ENCODE measurements at places on chromosomes 7 and 10.

DNA sequence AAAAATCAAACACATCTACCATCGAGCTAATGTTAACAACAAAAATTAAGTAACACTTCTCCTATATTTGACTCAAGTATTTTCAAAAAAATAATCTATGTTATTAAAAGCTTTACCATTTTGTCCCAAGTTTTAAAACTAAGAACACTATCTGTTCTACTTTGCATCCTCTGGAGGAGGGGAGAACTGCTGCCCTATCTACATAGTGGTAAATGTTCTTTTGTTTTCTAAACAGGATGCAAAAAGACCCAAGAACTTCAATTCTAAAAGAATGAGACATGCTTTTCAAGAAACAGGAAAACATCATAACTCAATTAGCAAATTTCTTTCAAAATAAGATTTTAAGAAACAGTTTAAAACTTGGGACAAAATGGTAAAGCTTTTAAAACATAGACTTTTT, 14.8 kb downstream of the SLC26A3 start:
- DNase-seq: no peak

- no peak for DNase-seq
These were observed 220.7 kb downstream of the TNS3 start for GRCh38 chr7:47361236-47361635.

GRCh38 chr7:15087771-15088170, 185.2 kb upstream of the DGKB start:
- no peak for DNase-seq

DNA sequence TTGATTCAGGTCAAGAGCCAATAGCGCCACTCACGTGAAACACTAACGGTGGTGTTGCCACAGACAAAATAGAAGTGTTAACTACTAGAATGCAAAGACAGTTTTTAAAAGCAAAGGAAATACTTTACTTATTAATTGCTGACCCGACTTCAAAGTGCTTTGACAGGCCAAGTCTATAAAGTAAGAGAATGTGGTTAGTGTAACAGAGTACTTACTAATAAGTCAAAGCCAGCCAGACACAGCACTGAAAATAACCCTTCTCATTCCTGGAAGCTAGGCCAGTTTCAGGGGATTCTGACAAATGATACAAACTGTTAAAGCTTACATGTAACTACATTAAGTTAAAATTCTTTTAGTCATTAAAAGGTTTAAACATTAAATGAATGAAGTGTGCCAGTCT, 50.3 kb downstream of the ENO4 start:
- DNase-seq: no peak

- DNase-seq: no peak
These were observed 289.7 kb downstream of the TCF7L2 start for GRCh38 chr10:113239566-113240350.

DNA sequence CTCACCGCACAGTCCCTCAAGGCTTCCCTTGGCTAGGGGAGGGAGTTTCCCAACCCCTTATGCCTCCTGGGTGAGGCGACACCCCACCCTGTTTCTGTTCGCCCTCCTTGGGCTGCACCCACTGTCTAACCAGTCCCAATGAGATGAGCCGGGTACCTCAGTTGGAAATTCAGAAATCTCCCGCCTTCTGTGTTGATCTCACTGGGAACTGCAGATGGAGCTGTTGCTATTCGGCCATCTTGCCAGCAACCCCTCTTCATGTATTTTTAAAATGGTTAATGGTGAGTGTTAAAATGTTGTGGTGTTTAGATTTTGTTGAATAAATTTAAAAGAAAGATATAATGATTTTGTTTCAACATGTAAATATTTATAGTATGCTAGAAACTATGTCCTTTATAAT, 22.0 kb downstream of the UMAD1 start:
- DNase-seq: no peak

- DNase-seq: no peak
These were observed 20.6 kb downstream of the CLRN3 start for GRCh38 chr10:127872011-127872761.

DNA sequence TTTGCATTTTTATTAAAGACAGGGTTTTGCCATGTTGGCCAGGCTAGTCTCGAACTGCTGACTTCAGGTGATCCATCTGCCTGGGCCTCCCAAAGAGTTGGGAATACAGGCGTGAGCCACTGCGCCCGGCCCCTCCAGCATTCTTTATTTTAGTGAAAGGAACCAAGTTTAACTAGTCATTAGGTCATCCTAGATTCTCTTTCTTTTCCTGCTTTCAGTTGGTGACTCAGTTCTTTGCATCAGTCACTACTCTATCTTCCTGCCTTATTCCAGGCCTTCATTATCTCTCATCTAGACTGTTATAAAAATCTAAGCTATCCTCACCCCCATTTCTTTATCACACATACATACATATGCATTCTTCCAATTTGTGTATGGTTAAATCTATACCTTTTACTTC, 63.7 kb downstream of the PRSS58 start:
- DNase-seq: no peak

- DNase-seq: no peak
These were observed at the start of gene TRIM8 for GRCh38 chr10:102644066-102644645. Gene TRIM8 (plus strand): TSS chr10:102644479. CDS start chr10:102644618, 139 bp downstream.

DNA sequence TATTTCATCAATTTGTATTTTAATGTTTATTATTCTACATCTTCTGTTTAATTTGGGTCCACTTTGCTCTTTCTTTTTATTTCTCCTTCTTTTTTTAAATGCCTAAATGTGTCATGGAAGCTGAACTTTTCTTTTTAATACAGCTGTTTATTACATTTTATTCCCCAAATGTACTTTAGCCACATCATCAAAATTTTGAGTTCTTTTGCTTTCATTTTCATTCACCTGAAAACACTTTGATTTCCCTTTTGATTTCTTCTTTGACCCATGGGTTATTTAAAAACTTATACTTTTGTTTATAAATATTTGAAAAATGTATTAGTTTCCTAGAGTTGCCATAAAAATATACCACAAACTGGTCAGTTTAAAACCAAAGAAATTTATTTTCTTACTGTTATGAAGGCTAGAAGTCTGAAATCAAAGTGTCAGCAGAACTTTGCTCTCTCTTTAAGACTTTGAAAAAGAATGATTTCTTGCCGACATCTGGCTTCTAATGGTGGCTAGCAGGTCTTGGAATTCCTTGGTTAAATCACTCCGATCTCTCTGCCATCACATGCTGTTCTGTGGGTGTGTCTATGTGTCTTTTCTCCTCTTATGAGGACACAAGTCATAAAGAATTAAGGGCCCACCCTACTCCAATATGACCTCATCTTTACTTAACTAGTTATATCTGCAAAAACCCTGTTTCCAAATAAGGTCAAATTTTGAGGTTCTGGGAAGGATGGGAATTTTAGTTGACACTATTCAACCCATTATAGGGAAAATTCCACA, 225.5 kb downstream of the ANKRD7 start:
- DNase-seq: no peak

- DNase-seq: no peak
These were observed 303.7 kb downstream of the BMPER start for GRCh38 chr7:34208878-34209621.

DNA sequence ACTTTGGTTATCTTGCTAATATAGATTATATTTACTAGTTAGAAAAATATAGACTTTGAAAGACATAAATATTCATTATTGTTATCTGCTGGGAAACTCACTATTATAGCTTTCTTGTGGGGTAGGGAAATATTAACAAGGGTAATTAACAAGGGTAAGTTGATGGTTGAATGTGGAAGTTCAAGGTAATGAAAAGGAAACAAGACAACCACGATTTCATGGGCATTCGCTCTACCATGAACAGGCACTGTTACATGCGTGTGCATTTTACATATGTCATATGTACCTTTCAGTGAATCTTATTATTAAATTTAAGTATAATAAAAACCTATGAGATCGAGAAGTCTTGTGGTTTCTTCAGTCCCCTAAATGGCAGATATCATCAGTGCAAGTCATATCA, 251.0 kb upstream of the IMMP2L start:
- DNase-seq: no peak

GRCh38 chr7:31133497-31133896, 81.4 kb downstream of the ADCYAP1R1 start:
- DNase-seq: no peak

DNA sequence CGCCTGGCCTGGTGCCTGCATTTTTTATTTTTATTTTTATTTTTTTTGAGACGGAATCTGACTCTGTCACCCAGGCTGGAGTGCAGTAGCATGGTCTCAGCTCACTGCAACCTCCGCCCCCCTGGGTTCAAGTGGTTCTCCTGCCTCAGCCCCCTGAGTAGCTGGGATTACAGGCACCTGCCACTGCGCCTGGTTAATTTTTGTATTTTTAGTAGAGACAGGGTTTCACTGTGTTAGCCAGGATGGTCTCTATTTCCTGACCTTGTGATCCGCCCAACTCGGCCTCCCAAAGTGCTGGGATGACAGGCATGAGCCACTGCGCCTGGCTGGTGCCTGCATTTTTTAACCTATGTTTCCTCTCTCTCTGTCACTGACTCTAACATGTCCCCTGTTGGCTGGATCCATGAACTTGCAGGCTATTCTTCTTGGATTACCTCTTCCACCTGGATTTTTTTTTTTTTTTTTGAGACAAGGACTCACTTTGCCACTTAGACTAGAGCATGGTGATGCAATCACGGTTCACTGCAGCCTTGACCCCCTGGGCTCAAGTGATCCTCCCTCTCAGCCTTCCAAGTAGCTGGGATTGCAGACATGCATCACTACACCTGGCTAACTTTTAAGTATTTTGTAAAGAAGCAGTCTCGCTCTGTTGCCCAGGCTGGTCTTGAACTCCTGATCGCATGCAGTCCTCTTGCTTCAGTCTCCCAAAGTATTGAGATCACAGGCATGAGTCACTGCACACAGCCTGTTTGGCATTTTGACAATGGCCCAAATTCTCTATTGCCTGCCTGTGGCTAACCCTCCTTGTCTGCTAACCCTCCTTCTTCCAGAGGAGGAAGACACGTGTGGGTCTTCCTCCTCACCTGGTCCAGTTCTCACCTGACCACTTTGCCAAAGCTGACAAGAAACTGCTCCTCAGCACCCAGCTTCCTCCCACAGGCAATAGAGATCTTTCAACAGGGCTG, 23.0 kb upstream of the PRPF18 start:
- no peak for DNase-seq

DNA sequence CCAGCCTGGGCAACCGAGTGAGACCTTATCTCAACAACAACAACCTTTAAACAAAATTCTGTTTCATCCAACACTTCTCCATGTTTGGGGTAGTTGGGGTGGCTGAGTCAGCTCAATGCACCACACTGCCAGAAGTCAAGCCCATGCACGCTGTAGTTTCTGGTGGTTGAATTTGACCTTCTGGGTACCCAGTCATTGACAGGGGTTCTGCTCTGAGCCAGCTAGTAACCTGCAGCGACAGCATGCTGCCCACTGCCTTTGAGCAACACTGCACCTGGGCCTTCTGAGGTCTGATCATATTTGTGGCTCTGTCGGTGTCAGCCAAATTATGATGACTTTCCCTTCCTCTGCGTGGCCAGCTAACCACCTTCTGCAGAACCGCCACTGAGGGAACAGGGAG, 84.6 kb upstream of the ZNF438 start:
- no peak for DNase-seq

DNA sequence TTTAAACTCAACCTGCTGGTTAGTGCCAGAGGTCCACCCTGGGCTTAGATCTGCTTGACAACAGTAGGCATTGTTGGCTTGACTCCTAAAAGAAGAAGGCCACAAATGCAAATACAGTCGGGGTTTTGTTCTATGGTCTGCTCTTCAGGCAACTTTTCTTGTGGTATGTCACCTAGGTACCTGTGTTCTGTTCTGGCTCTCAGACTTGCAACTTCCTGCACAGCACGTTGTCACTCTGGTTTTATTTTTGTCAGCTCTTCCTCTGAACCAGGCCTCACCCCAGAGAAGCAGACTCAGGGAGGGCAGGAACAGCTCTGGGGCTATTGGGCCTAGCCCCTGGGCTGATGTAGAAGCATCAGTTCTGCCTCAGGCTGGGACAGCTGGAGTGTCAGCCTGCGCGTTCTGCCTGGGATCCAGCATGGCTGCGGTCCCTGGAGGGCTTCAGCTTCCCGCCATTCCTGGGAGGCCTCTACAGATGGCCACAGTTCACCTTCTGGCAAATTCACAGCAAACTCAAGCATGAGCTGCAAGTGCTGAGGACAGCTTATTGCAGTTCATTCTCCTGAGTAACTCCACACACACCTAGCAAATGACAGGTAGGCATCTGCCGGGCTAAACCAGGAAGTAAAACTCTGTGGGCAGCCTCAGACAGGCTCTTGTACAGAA, 11.0 kb upstream of the PDCD4 start:
- no peak for DNase-seq

DNA sequence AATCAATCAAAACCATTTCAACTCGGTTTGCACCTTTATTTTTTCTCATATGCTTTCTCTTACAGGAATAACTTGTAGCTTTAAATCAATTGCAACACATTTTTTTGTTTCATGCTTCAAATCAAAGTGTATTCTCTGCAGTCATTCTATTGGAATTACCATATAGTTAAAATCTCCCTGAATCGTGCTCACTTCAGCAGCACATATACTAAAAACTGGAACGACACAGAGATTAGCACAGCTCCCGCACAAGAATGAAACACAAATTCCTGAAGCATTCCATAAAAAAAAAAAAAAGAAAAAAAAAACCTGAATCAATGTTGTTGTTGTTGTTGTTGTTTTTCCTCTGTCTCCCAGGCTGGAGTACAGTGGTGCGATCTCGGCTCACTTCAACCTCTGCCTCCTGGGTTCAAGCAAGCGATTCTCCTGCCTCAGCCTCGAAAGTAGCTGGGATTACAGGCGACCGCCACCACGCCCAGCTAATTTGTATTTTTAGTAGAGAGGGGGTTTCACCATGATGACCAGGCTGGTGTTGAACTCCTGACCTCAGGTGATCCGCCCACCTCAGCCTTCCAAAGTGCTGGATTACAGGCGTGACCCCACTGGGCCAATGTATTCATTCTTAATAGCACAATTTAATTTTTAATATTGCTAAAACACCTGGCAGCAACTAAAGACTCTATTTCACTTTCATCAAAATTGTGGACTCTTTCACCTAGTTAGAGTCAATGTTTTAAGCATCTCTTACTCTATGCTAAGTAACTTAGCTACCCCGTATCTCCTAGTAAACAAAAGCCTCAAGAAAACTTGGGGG, 26.3 kb downstream of the ANKRD61 start:
- DNase-seq: no peak

- DNase-seq: no peak
These were observed 149.6 kb upstream of the PRPS1L1 start for GRCh38 chr7:18177129-18177814.

DNA sequence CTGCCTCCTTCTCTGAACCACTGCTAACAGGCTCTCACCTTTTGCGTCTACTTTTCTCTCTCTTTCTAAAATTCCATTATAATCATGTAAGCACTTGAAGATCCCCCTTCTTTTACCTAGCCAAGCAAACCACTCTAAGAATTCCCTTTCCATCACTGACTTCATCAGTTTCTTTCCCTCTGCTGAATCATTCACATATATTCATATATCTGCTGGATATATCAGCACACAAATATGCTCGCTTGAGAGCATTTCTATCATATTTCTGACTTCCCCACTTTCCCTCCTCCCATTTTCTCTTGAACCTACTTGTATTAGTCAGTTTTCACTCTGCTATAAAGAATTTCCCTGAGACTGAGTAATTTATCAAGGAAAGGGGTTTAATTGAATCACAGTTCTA, 84.2 kb upstream of the LRRN3 start:
- no peak for DNase-seq

GRCh38 chr7:98821348-98821747, 48.5 kb downstream of the TMEM130 start:
- no peak for DNase-seq
